Left forelimb (tissue), 1 donor: ENCODE measurements at places on chromosomes 12 and 14.

GRCh38 chr12:104751594-104751993 lies 206.5 kb downstream of the SLC41A2 start:
- DNase-seq, result no peak

GRCh38 chr12:94805749-94806529 lies 155.6 kb upstream of the TMCC3 start:
- no peak for DNase-seq

- no peak for DNase-seq
Measured at GRCh38 chr12:29220632-29221336, 71.7 kb downstream of the FAR2 start.

DNA sequence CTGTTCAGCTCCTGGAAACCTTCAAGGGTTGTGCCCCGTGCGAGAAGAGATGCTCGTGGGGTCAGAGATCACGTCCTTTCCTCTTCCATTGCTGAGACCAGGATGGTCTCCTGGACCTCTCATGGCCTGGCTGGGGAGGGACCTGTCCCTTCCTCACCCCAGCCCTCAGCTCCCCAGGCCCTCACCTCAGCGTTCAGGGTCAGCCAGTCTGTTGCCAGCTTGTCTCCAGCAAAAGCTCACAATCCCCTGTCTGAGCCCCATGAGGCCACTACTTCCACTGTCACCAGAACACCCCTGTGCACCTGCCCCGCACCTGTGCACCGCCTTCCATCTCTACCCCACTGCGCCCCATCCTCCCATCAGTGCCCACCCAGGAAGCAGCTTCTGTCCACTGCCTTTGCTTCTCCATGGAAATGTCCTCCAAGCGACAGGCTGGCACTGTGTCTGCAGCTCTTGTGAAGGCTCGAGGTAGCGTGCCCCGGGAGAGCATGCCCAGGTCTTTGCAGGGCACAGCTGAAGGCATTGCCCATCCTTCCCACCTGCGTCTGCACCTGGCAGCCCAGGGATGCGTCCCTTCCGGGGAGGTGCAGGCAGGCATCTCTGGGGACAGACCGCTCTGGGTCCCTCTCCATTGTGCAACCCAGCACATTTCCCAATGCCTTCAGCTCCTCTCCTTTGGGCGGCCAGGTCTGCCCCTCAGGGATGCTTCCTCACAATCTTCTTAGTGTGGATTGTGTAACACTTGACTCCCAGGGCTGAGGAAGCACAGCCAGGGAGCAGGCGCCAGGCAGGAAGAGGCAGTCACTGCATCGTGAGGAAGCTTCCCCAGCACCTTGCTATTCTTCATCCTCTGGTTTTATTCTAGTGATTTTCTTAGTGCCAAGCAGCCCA lies 179.6 kb downstream of the ADGRD1 start:
- DNase-seq, result no peak

DNA sequence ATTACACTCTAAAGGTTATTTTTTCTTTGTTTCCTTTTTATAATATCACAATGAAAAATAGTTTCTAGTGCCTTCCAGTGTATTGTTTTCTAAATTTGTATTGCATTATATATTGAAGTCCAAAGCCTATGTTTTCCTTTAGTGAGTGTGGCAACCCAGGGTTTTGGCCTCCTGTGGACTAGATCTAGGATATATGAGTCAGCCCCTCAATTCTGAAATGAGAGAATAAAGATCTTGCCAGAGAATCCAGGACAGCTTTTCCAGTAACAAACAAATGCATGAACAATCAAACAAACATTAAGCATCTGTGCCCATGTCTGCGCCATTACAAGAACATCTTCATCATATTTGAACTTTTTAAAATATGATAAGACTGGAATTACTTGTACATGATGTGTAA lies 70.7 kb upstream of the SSTR1 start:
- DNase-seq, result no peak

DNA sequence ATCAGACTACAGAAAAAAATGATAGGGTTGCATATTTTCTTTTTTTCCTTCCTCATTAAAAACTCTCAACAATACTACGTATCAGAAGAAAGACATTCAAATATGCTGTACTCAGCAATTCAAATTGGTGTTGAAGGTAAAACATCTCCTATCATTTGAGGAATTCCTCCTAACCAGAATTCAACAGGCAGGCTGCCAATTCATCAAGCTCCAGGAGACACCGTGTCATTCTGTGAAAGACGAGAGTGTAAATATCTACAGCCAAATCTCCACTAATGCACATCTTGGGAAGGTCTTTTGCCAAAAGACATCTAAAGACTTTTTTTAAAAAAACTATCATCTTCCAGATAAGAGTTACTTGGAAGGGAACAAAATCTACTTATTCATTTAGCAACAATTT lies 26.6 kb downstream of the NT5DC3 start:
- no peak for DNase-seq

DNA sequence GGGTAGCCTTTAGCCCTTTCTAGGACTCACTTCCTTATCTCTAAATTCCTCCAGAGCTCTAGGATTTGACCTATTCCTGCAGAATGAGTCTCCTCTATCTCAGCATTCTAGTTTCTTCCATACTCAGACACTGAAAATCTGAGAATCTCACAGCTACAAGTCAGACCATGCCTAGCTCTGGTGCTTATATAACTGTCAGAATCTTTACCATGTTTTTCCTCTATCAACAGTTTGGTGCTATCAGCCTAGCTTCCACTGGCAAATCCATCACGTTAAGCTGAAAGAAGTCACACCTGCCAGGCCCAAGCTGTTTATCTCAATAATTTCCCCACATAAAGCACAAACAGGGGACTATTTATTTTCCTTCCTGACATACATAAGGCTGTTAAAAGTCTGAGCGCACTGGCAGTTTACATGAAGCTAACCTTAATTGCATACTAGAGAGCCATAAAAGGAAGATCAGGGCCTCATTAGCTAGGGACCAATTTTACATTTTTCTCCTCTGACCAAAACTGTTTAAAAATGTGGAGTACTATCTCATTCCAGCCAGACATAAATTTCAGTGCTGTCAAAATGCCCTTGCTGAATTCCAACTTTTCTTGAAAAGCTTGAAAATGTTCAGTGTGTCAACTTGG lies 270.5 kb downstream of the C12orf75 start:
- DNase-seq, result no peak

DNA sequence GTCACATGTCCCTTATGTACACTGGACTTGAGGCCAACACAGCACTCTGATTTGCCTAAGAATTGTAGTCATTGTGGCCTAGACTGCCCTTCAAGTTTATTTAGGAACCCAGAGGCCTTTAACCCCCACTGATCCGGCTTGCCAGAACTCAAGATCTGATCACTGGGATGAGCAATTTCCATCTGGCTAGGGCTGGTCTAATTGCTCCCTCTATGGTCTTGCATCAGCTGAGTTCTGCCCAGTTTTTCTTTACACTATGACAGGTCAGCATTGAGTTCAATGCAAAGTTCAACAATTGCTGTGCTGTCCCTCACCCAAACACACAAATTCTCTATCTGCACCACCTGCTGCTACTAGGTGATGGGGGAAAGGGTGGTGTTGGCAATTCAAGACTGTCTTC lies 146.9 kb upstream of the MDGA2 start:
- no peak for DNase-seq

DNA sequence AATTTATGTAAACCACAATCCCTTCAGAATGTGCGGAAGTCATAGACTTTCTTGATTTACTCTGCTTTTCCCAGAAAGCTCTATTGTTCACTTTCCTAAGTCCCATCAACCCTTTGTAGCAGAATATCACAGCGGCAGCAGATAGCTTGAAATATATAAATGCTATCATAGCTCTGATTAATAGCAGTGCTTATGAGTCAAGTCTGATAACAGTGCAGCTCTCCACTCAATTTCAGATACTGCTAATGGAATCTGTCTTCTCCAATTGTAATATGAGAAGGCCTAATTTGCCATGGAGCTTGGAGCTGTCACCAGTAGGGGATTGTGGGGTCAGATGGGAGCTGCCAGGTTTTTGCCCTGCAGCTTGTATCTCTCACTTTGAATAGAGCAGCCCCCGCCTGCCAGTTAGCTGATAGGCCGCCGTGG lies 10.9 kb downstream of the TMEM260 start:
- DNase-seq, result no peak

- peak; percentile 73 for DNase-seq
Measured at GRCh38 chr12:109804820-109805761, 28.1 kb downstream of the TRPV4 start.

- DNase-seq, result no peak
Measured at GRCh38 chr12:22101749-22102243, 55.8 kb downstream of the CMAS start.

- DNase-seq, result no peak
Measured at GRCh38 chr14:53144244-53144643, 8.9 kb downstream of the DDHD1 start.

DNA sequence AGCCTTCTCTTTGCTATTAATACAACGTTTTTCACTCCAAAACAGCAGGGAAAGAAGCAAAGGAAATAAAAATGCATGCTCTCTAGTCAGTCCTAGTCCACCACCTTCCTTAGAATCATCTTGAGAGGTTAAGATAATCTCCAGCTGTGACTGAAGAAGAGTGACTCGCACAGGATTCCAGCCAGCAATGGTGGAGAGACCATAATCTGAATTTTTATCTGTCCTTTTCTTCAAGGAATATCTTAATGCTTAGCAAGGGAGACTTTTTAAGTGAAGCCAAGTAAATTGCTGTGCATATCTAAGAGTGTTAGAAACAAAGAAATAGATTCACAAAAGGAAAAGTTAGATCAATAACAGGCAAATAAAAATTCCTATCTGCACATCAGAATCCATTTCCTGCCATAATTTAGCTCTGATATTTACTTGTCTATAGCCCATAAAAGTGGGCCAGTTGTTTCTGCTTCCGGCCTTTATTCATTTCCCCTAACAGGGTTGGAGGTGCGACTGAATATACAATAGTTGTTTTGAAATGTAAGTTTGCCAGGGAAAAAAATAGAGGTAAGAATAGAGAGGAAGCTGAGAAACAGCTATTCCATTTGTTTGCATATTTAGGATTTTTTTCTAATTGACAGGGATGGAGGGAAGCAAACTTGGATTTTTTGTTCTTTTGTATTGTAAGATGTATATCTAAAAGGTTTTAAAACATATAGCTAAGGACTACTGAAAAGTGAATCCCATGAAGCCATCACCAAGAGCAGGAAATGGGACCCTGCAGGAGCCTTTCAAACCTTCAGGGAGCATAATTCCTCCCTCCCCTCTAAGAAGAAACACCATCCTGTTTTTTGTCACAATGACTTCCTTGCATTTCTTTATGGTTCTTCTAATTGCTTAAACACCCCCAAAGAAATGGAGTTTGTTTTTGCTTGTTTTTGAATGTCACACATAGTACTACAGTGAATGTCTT lies 154.0 kb downstream of the ITPR2 start:
- DNase-seq, result no peak

- DNase-seq, result no peak
Measured at GRCh38 chr12:19483727-19484126, 44.4 kb downstream of the AEBP2 start.

DNA sequence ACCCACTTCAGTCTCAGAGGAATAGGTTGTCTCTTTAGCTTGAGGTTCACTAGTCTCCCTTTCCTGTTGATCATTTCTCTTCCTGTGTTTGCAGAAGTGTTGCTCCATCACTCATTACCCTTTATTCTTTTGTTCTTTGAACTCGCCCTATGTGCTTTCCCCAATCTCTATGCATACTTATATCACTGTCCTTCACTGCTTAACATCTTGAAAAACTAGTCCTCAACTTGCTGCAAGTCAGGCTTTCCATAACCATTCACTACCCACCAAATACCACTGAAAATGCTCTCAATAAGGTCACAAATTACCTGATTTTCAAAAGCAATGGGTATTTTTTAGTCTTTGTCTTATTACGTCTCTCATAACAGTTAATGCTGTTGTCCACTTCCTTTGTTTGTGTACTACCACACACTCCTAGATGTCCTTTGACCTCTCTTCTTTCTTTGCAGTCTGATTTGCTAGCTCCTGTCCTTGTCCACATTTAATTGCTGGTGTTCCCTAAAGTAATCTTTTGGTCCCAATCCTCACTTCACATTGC lies 80.8 kb downstream of the RIC8B start:
- no peak for DNase-seq

GRCh38 chr14:82047777-82048470 lies 514.3 kb upstream of the SEL1L start:
- DNase-seq, result no peak

GRCh38 chr14:91867316-91867988 lies at the start of gene TC2N:
Gene TC2N (minus strand): TSS chr14:91867536. CDS start chr14:91813769, 53,767 bp downstream.
- DNase-seq, result no peak

DNA sequence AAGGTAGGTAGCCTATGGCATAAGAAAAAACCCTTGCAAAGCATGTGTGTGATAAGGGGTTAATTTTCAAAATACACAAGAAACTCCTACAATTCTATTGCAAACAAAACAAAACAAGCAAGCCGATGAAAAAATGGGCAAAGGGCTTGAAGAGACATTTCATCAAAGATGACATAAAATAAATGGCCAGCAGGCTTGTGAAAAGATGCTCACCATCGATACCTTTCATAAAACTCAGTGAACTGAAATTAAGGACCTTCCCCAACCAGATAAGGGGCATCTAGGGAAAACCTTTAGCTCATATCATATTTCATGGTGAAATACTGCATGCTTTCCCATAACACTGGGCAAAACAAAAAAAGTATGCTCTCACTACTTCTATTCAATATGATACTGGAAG lies 131.2 kb downstream of the PPM1H start:
- DNase-seq, result no peak

- DNase-seq, result no peak
Measured at GRCh38 chr12:38502415-38502814, 185.8 kb downstream of the ALG10B start.

GRCh38 chr14:85852906-85853305 lies 323.0 kb downstream of the FLRT2 start:
- no peak for DNase-seq
